ENCODE measurements at places on chromosomes 5 and 9.

DNA sequence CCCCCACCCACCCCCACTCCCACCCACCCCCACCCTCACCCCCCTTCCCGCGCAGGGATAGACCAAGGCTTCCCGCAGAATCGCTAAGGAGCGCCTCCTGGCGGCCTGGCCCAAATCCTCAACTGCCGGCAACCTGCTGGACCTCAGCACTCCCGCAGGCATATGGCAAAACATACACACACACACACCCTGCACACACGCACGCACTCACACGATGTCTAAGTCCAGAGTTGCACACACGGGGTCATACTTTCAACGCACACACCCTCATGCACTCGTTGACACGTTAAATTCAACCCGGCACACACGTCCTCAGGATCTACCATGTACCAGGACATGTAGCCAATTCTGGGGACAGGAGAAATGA lies 1.7 kb downstream of the CPLX2 start:
- no peak for DNase-seq

DNA sequence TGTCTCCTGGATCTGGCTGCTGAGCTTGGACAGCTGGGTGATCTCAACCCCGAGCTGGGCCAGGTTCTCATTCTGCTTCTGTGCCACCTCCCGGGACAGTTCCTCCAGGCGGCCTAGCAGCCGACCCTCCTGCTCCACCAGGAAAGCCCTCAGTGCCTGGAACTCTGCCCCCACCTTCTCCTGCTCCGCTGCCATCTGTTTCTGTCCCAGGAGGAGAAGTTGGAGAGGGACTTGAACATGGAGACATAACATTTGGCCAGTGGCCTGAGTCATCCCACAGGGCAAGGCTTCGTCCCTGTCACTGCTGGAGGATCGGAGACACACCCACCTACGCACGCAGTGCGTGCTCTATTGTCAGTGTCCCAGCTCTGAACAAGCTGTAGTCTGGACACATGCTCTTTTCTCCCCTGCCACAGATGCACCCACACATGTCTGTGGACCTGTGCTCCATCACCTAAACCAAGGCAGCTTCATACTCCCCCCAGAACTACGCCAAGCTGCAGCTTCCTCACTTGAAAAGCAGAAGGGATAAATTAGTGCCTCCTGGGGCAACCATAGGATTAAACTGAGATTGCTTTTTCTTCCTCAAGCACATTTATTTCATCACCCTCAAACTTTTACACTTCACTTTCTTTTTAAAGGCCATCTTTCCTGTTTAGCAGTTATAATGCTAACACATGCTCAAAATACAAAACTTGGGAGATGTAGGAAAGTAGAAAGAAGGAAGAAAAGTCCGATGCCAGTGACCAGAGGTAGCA lies 4.9 kb downstream of the TRIM7 start:
- DNase-seq: no peak

- DNase-seq: no peak
Measured at GRCh38 chr5:132114150-132115121, 40.8 kb downstream of the CSF2 start.

DNA sequence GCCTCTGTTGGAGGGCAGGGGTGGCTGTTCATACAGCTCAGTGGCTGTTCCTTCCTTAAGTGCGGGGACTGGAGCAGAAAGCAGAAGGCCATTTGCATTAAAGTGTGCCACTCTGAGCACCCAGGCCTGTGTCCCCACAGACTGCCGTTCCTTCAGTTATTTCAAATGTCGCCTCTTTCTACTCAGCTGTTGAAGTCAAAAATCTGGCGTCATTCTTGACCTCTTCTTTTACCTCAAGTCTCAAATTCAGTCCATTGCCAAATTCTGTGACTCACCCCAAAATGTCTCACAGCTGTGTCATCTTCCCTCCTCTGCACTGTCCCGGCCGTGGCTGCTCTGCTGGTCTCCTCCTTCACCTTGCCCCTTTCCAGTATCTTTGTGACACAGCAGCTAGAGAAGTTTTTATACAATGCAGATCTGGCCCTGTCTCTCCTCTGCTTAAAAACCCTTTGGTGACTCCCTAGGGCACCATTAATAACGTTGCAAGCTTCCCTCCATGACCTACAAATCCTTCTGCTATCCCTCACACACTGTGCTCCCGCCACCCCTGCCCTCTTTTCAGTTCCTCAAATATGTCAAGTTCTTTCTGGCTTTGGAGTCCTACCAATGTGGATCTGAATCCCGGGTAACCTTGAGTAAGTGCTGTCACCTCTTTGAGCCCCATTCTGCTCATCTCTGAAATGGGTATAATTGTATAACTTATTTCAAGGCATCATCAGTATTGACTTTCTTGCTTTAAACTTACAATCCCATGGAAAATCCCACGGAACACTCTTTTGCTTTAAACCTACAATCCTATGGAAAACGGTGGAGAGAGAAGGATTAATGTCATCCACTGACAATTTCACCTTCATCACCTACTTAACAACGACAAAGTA lies 98.3 kb upstream of the BOD1 start:
- DNase-seq: no peak

DNA sequence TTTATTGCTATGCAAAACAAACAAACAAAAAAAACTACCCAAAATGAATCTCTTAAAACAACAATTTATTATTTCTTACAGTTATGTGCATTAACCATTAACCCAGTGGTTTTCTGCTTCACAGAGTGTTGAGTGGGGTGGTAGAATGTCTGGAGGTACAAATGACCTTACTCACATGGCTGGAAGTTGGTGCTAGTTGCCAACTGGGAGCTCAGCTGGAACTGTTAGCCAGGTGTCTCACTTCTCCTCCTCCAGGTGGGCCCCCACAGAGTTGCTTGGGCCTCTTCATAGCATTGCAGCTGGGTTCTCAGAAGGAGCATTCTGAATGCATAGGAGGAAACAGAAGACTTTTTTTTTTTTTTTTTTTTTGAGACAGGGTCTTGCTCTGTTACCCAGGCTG lies 10.5 kb upstream of the B4GALT1 start:
- DNase-seq: no peak

DNA sequence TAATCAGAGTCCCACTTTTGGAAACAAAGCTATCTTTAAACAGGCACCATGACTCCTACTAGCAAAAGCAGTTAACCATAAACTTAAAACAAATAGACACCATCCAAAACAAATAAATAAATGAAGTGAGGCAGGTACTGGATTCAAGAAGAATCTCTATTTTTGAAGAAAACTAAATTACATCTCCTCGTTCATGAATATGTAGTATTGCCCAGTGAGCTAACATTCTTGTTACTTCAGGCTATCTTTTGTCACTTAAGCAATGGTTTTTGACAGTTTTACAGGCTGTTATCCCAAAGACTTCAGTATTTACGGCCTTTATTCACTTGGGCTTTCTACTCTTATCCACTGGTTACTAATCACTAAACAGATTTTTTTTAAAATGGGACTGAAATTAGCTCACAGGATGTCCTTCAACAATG lies 242.5 kb downstream of the MLLT3 start:
- DNase-seq: no peak

- no peak for DNase-seq
Measured at GRCh38 chr9:70117835-70118319, 74.2 kb downstream of the MAMDC2 start.

- DNase-seq: no peak
Measured at GRCh38 chr9:109776391-109776790, 3.6 kb upstream of the PALM2AKAP2 start.

DNA sequence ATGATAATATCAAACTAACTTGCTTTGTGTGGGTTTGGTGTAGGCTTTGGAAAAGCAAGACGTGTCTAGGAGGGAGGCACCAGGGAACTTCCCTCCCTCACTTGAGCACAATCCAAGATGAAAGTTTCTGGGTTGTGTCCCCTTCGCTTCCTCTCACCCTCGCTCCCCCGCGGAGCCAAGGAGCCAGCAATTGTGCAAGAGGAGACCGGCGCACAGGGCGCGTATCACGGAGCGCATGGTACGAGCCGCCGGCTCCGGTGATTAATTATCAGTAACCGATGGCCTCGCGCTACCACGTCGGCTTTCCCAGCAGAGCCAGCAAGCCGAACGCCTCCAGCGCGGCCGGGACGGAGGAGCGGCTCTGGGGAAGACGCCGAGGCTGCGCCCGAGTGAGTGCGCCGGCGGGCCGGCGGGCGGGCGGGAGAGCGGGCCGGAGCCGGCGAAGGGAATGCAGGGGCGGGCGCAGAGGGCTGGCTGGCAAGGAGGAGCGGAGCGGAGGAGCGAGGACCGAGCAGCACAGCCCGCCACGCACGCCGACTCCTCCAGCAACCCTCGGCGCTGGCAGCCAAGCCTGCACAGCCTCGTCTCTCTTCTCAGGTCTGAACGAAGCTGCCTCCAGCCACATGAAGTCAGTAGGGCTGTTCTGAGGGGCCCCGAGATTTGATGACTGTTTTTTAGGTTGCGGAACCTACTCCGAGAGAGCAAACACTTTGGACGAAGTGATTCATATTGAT lies 143.6 kb downstream of the BNC2 start:
- DNase-seq: no peak

- DNase-seq: no peak
Measured at GRCh38 chr5:4180703-4181102, 585.1 kb downstream of the IRX1 start.

- DNase-seq: no peak
Measured at GRCh38 chr5:115571441-115571878, 26.9 kb upstream of the FEM1C start.

- DNase-seq: no peak
Measured at GRCh38 chr5:173855162-173855994, 32.8 kb upstream of the CPEB4 start.

GRCh38 chr5:73295447-73295846 lies 122.5 kb downstream of the TMEM174 start:
- DNase-seq: no peak

- no peak for DNase-seq
Measured at GRCh38 chr5:142831009-142831383, 60.8 kb downstream of the ARHGAP26 start.

DNA sequence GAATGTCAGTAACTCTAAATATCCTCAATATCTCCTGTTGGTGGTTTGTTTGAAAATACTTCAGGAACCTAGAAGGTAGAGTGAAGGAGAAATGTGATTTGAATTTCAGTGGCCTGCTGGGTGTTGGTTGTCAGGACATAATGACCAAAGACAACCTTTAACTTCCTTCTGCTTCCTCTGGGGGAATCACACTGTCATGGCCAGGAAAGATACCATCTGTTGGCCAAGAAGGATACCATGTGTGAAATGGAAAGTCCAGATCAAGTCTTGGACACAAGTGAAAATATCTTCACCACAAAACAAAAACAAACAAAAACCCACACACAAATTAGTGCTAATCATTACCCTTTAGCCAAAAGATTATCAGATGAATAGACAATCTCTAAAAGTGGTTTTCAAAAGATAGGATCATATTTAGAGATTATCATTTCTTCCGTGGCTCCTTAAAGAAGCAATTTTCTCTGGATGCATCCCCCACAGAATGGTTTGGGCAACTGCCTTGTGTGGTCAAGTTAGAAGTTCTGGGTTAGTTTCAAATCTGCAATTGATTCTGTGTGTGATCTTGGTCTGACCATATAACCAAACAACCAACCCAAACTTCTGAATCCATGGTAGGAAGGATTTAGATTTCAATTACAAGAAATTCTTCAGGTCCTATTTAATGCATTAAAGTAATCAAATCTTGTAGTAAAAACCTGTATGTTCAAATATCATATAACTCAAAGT lies 1.6 kb downstream of the C1QTNF3 start:
- no peak for DNase-seq

GRCh38 chr9:33429256-33429985 lies 18.0 kb downstream of the AQP3 start:
- no peak for DNase-seq

DNA sequence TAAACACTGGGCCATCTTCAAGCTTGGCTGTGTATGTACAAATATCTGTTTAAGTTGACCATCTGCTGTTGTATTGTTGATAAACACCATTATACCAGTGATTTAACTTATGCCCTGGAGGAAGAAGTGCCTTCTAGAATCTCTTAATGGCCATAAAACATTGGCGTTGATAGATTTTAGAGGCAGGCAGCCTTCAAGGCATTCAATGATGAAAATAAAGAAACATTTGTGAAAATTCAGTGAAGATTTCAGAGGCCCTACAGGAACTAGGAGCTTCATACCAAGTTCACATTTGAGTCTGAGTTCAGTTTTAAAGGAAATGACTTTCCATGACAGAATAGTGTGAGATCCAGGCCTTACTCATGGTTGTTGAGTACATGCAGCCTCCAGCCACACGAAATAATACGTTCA lies 52.2 kb downstream of the MAP1B start:
- DNase-seq: no peak

DNA sequence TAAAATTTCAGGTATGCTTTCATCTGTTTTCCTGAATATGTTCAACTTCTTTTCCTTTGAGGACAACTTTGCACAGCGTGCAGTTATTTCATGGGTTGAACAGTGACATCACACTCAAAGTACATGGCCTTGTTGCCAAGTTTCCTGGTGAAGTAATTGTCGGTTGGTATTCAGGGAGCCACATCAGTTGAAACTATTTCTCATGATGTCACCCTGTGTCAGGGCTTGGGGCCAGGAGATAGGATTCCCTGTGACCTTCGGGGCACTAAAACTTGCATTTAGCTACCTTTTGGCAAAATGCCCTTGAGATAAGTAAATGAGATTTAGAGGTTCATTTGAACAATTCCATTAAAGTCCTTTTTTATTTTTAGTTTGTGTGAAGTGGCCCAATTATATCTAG lies 383.9 kb downstream of the SH3GL2 start:
- no peak for DNase-seq

DNA sequence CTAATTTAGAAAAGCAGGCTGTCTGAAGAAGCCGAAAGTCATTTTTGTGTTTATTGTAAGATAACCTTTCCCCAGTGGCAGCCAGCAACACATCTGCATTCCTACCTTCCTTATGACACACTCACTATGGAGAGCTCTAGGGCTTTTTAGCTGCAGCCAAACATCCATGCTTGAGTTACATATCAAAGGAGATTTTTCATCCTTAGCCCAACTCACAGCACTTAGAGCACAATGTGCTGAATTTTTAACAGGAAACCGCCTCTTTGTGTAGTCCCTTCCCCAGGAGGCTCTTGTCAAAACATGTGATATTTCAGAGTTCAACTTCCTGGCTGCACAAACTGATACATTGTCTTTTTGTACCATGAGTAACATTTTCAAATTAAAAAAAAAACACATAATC lies 379.2 kb downstream of the CTNND2 start:
- DNase-seq: no peak

DNA sequence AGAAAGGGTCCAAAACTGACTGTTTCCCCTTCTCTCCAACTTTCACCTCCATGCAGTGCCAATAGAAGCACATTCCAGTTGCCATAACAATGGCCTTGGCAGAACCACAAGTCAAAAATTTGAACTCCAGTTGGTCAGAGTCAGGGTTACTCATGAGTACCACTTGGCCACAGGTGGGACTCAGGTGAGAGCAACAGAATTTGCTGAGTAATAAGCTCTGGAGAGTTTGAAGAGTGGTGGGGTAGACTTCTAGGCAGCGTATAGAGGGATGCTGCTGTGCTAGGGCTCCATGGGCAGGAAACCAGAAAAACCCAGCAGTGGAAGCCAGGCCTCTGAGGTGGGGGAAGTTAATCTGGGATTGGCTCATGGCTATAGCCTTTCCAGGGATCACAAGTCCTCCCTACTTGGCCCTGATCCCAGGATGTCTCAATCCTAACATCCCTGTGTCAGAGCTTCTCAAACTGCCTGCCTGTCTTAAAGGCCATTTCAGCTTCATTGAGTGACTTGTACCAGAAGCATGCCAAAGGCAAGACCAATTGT lies 30.2 kb downstream of the SNX18 start:
- no peak for DNase-seq

All from stimulated activated CD8-positive, alpha-beta memory T cell treated with anti-CD3 and anti-CD28 coated beads, Interleukin-7, amount 100 ng/mL, for 1 hour (primary cell).